ENCODE measurements at places on chromosomes 5 and 9.

DNA sequence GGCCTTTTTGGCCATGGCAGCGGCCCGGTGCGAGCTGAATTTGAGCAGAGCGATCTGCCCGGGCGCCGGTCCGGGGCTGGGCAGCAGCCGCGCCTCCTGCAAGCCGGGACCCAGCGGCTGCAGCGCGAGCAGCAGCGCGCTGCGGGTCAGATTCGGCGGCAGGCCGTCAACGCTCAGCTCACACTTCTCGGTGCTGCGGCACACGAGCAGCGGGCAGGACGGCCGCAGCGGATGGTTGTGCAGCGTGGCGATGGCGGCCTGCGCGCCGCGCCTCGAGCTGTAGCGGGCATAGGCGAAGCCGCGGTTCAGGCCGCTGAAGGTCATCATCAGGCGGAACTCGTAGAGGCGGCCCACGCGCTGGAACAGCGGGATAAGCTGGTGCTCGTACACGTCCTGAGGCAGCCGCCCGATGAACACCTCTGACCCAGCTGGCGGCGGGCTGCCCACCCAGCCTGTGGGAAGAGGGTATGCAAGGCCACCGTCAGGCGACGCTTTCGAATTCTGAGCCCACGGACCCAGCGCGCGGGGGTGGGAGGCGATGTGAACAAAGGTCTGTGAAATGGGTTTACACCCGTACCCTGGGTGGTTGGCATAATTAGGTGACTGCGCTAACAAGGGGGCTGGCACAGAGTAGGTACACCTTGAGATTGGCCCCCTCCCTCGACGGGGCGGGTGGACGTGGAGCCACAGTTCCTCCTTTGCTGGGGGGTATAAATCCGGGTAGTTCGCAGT lies 755 bp downstream of the DND1 start:
- DNase-seq, result no peak

DNA sequence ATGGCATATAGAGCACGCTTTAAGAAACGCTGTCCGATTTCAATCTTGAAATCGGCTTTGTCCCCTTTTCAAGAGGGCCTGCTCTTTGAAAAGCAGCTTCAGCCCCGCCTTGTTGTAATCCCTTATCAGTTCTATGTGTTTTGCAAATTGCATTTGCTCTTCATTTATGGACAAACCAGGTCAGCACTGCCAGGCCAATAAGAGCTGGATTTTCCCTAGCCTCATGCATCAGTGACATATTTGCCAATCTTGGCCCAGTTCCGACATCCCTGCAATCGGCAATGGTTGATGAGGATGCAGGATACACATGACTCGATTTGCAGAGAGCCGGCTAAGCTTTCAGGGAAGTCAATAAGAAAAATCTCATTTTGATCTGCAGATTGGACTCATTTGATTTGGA lies 529.1 kb upstream of the CLINT1 start:
- DNase-seq, result no peak

DNA sequence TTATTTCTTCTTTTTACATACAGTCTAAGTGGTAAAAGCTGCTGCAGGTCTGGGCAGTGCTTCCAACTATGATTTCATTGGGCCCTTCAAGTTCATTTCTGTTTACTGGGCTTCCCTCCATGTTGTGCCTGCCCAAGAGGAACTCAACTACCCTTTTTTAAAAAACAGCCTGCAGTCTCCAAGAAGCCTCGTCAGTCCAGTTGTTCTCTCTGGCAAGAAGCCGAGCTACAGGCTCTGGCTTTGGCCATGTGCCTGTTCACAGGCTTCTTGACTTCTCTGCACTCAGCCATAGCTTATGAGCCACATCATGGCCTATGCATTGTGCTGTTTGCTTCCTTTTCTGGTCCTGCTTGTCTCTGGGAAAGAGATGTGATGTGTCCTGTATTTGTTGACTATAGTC lies 119.7 kb upstream of the PJA2 start:
- no peak for DNase-seq

DNA sequence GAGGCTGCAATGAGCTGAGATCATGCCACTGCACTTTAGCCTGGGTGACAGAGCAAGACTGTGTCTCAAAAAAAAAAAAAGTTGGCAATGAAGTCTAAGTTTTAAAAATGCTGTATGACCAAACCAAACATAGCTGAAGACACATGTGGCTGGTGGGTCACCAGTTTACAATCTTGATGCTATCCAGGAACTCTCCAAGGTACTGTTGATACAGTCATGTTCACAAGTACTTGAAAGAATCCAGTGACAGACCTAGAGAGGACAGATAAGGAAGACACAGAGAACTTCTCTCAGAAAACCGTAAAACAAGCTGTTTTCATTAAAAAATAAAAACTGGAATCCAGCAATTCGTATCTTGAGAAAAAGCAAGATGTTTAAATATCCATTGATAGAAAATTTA lies 95.7 kb downstream of the ACTBL2 start:
- DNase-seq, result no peak

DNA sequence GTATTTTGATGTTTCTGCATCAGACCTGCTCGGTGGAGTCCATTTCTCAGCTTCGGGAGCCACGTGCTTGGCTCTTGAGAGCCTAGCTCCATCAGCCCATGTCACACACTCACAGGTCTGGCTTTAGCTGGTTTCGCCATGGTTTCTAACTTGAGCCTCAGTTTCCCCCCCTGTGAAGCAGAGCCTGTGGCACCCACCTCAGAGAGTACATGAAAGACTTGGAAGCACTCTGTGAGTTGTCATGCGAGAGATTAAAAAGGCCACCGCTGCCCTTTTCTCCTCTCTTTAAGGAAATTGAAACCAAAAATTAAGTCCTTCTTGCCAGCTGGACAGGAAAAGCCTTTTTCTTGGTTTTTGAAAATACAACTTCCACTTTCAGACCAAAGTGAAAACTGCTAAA lies 8.8 kb downstream of the TENT4A start:
- no peak for DNase-seq

GRCh38 chr9:81979196-81979595 lies 9.4 kb upstream of the SPATA31D1 start:
- no peak for DNase-seq

DNA sequence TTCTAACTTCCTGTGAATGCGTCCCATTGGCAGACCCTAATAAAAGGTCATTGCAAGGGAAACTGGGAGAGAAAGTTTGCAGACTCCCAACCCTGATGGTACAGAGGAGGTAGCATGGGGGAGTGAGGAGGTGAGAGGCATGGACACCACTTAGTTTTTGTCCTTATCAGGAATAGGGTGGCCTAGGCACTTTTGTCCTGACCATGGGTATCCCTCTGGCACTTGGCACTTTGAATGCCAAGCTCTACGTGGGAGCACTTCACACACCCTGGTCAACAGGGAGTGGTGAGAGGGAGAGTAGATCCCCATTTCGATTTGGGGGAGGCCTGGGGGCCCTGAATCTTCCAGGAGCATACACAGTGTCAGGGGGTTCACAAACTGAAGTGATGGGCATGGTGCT lies 75.6 kb upstream of the SH3PXD2B start:
- no peak for DNase-seq

- DNase-seq, result no peak
Observed at GRCh38 chr9:92781899-92782298, 17.3 kb upstream of the BICD2 start.

DNA sequence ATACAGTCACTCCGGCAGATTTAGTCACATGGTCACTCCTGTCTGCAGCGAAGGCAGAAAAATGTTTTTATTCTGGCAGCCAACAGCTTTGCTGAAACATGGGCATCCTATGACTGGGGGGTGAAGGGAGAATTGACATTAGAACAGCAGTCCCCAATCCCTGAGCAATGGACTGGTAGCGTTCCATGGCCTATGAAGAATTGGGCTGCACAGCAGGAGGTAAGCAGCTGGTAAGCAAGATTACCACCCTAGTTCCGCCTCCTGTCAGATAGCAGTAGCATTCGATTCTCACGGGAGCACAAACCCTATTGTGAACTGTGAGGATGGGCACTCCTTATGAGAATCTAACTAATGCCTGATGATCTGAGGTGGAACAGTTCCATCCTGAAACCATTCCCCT lies 93.1 kb upstream of the FTMT start:
- DNase-seq, result no peak

DNA sequence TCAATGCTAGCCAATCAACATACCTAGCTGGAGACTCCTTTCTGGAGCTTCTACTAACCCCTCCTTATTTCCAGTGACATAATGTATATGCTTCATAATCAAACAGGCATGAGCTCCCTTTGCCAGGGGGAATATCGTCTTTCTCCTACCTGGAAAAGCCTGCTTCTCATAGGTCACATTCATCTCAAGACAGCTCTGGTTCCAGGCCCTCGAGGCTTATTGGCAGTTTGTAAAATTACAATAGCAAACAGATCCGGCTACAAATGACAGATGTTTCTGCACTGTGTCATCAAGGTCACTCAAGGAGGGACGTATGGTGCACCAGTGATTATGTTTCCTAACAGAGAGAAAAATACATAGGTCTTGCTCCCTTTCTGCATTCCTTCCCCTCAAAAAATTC lies 140.0 kb downstream of the SAXO1 start:
- no peak for DNase-seq

GRCh38 chr9:89026876-89027275 lies 35.6 kb downstream of the S1PR3 start:
- DNase-seq, result no peak

GRCh38 chr5:139710319-139711066 lies 62.3 kb downstream of the CXXC5 start:
- DNase-seq, result peak; percentile 25

DNA sequence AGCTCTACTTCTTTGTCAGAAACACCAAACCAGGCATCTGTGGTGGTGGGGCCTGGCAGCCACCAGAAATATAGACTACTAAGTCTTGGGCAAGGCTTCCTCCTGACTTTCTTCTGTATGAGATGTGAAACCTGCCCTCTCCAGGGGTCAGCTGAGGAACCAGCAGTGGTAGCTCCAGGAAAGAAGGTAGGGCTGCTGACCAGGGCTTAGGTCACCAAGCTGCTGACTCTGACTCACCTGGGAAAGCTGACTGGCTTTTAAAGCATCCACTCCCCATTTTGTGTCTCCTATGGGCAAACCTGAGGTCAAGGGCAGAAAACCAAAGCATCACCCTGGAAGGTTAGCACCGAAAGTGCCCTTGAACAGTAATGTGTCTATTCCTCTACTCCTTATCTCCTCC lies 10.4 kb upstream of the SH3TC2 start:
- DNase-seq, result no peak

DNA sequence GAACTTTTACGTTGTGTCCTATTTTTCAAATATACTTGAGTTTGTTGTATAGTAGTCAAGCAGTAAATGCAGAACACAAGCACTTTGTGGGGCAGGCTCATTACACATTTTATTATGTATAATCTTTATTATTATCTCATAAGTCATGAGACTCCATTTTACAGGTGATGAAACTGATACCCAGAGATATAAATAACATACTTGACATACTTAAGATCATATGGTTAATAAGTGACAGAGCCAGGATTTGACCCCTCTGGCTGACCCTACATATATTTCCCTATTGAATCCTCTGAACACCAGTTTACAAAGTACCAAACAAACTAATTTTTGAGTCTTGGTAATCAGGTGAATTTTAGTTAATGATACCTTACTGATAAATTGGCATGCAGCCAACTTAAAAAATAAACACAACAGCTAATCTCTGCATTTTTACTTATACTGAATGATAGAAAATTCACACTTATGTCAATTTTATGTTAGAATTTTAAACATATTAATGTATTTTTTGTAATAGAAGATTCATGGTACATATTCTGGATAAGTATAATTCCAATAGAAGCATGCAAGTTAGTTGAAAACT lies 305.0 kb upstream of the MEF2C start:
- DNase-seq, result no peak

DNA sequence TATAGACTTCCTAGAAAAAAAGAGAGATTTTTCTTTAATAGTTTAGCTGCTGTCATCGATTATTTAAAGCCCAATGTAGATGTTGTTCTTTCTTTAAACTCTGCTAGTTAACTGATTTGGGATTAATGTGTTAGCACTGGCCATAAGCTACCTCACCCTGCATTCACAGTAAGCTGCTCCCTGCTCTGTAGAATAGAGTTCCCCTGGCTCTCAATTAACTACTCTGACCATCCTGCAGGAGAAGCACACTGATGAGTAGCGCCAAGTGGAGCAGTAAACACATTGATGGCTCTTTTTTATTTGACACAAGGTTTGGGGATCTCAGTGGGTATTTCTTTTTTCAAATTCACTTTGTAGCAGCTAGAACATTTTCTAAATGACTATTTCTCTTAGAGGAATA lies 807.9 kb upstream of the ZNF608 start:
- DNase-seq, result no peak

DNA sequence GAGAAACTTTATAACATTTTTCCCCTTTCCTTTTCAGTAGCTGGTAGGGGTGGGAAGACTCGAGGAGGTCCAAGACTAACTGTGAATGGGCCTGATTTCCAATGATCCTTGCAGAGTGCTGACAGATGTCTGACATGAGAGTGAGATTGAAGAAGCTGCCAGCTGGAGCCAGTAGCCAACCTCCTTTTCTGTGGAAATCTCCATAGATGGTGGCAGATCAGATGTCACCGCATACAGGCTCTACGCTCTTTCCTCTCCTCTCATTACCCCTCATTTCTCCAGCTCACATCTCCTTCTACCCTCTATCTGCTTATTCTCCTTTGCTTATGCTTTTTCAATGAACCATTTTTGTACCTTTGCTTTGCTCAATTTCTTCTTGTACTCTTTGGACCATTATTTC lies 395.2 kb upstream of the TNC start:
- DNase-seq, result no peak

DNA sequence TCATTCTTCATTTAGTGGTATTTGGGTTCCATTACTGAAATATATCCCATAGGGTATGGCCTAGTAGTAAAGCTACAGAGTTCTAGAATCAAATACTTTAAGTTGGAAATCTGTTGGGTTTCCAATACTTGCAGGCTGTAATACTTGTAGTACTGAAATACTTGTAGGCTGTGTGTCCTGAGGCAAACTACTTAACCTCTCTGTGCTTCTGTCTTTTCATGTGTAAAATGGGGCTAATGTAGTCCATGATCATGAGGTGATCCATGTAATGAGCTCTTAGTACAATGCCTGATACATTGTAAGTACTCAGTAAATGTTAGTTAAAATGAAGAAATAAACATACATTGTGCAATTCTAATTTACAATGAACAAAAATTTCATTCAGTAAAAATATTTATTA lies 368.9 kb downstream of the CSNK1G3 start:
- no peak for DNase-seq

DNA sequence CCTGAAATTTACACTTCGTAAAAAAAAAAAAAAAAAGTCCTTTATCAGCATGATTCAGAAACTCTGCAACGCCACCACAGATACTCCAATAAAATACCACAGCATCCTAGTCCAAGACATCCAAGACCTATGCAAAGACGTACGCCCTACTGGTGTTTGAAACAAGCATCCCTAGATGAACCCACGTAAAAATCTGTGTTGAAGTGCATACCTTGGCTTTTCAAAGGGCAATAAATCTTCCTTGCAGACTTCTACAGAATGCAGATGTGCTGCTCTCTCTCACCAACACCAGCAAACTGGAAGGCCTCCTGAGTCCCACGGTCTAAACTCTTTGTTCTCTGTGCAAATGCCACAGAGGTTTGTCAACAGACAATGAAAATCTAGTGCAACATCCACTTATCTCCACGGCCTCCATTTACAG lies 38.8 kb downstream of the MYO10 start:
- no peak for DNase-seq

- DNase-seq, result peak; percentile 33
Observed at GRCh38 chr9:137240318-137240840, 708 bp upstream of the TUBB4B start.

- DNase-seq, result no peak
Observed at GRCh38 chr9:73643379-73644013, 491.8 kb downstream of the ANXA1 start.

GRCh38 chr5:171365351-171365750 lies 22.3 kb upstream of the NPM1 start:
- no peak for DNase-seq

Measured in stimulated activated CD8-positive, alpha-beta memory T cell treated with anti-CD3 and anti-CD28 coated beads, Interleukin-12 subunit alpha, Interleukin-12 subunit beta, amount 100 ng/mL, for 1 hour (primary cell).